Bladder microvascular endothelial cell (primary cell): ENCODE measurements at places on chromosomes 11 and 22. TPM values are rescaled to one million over a fixed set of nuclear protein-coding genes. Genes with fewer than 3 reads are reported as not detected.

The SCO2 gene
- 1.8 and 5.8 TPM in 2 replicates for total RNA-seq

The BTG4 gene
- total RNA-seq, result not detected in 2 replicates

The TREH gene
- total RNA-seq, result not detected in 2 replicates

The CRYBB2 gene
- total RNA-seq, result not detected in 2 replicates

The DMC1 gene
- 0.69 and 1.5 TPM in 2 replicates for total RNA-seq

The NOX4 gene
- 21.5 and 32.3 TPM in 2 replicates for total RNA-seq

The GLB1L3 gene
- not detected in 2 replicates for total RNA-seq

The FAM180B gene
- total RNA-seq, result not detected in 2 replicates
